ENCODE measurements at places on chromosomes 7 and 10.

GRCh38 chr7:97851683-97852082, 20.5 kb downstream of the ASNS start:
- no peak for DNase-seq

DNA sequence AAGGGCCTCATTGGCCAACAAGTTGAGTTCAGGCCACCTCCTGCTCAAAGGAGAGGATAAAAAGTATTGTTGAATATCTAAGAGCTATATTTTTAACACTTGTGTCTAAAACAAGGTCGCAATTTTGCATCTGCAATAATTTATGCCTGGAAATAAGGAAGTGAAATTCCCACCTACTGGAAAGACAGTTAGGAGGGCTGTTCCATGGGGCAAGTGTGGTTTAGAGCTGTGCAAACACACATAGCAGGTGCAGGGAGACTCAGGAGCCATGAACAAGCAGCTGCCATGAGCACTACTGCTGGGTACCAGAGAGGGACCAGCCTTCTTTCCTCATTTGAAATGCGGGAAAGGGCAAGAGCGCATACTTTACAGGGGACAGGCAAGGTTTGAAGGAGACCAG, 35.5 kb upstream of the IKZF1 start:
- DNase-seq = no peak

GRCh38 chr7:106219170-106219569, 65.6 kb downstream of the NAMPT start:
- DNase-seq = no peak

DNA sequence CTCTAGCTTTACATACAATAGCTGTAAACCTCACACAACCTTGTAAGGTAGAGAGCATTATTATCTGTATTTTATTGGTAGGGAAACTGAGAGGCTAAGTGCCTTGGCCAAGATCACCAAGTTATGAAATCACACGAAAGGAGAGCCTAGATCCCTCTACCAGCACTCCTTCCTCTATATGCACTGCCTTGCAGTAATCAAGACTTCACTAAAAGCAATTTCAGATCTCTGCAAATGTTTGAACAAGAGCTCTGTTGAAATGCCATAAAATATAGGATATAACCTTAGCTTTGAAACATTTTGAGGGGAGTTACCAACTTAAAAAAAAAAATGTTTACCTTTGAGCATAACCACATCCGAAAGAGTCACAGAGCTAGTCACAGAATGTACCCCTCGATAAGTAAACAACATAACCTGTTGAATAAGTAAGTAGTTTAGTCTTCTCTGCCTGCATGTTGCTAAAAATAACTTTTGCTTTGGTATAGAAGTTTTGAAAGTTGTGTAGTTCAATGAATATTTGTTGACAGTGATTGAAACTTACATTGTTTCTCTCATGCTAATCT, 709.4 kb downstream of the AUTS2 start:
- DNase-seq = no peak

GRCh38 chr10:34761453-34761852, 53.6 kb downstream of the PARD3 start:
- DNase-seq = peak; percentile 23

DNA sequence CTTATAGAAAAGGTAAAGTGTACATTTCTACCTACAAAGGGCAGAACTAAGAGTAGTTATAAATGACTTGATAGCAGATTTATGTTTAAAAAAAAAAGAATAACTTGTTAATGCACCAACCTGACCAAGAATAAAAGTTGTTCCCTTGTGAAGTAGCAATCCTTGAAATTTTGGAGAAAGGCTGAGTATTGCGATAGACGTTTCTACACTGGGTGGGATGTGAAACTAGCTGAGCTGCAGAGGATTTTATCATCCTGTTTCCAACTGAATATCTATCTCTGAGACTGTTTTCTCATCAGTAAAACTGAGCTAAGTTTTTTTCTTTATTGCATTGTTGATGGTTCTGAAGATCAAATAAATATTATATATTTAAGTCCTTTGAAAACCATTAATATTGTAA, 14.6 kb downstream of the MDFIC start:
- no peak for DNase-seq

DNA sequence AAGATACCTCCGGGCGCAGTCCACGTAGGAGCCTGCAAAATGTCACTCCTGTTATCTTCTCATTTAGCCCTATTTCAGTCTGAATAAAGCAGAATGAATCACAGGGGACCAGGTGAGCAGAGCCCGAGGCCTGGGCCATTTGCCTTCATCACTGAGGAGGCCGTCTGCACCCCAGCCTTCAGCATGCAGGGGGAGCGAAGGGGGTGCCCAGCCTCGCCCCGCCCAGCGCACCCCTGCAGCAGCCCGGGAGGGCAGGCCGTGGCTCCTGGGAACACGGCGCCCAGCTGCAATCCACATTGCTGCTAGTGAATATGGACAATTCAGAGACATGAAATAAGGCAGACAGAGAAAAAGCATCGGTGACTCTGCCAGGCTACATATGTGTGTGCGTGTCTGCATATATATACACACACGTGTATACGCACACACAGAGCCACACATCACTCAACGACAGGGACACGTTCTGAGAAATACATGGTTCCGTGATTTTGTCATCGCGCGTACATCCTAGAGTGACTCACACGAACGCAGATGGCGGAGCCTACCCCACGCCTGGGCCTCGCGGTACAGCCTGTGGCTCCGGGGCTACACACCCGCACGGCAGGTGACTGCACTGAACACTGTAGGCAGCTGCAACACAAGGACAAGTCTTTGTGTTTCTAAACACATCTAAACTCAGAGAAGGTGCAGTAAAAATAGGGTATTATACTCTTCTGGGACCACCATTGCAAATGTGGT, 15.2 kb upstream of the ELFN1 start:
- no peak for DNase-seq

DNA sequence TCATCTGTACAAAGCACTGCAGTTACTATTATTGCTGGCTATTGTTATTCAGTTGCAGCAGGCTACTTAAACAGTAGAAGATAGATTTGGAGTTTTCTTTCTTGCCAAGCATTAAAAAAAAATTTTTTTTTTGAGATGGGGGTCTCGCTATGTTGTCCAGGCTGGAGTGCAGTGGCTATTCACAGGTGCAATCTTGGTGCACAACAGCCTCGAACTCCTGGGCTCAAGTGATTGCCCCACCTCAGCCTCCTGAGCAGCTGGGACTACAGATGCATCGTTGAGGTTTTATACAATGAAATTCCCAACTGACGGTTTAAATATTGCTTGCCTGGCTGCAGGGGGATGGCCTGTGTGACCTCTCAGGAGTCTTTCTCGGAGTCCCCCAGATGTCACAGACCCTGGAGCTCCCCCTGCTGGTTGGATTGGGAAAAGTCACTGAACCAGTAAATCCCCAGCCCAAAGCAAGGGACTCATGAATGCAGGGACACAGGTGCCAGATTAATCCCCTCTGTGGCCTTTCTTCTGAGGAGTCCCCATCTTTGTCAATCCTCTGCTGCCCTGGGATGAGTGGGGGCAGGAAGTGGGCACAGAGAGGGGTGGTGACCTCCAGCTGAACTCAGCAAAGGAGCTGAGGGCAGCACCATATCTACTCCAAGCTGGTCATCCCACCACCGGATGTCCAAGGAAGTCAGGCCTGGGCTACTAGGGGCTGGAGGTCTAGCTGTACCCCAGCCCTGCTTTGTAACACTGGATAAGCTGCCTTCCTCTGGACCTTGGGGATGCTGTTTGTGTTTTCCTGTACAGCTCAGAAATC, 149.6 kb downstream of the C10orf105 start:
- no peak for DNase-seq

DNA sequence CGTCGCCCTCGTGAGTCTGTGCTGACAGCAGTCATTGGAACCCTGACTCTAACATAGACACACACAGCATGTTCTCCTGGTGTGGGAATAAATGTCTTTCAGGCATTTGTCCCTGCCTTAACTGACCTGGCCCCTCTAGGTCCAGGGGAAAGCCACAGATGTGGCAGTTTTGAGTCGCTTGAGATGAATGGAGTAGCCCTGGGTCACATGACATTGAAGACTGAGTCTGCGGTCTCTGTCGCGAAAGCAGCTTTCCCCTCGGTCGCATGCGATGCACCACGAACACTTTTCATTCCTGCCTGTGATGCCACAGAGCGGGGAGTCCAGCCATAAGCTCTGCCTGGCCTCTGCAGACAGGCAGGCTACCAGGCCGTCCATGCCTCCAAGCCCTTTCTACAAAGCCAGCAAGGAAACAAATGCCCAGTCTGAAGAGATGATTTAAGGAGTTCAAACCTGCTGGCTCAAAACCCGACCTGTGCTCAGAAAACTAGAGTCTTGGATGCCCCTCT, 172.3 kb downstream of the WDR37 start:
- no peak for DNase-seq

GRCh38 chr10:86968994-86969355, 693 bp downstream of the ADIRF start:
- no peak for DNase-seq

GRCh38 chr7:2614631-2615330, 17.0 kb upstream of the TTYH3 start:
- no peak for DNase-seq

DNA sequence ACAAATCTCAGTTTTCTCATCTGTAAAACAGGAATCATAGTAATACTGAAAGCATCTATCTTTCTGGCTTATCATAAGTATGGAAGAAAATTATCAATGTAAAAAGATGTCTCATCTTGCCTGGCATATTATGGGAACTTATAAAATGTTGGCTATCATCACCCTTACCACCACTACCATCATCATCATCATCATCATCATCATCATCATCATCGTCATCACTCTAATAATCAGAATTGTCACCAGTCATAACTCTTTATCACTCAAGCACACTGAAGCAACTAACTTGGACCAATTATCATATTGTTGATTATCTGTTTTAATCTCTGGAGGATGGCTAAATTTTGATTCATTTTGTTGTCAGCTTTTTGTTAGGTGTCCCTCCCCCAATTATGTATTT, 825.4 kb downstream of the SORCS3 start:
- no peak for DNase-seq

- peak; percentile 45 for DNase-seq
Observed at GRCh38 chr7:106767078-106767477, 98.0 kb upstream of the PIK3CG start.

DNA sequence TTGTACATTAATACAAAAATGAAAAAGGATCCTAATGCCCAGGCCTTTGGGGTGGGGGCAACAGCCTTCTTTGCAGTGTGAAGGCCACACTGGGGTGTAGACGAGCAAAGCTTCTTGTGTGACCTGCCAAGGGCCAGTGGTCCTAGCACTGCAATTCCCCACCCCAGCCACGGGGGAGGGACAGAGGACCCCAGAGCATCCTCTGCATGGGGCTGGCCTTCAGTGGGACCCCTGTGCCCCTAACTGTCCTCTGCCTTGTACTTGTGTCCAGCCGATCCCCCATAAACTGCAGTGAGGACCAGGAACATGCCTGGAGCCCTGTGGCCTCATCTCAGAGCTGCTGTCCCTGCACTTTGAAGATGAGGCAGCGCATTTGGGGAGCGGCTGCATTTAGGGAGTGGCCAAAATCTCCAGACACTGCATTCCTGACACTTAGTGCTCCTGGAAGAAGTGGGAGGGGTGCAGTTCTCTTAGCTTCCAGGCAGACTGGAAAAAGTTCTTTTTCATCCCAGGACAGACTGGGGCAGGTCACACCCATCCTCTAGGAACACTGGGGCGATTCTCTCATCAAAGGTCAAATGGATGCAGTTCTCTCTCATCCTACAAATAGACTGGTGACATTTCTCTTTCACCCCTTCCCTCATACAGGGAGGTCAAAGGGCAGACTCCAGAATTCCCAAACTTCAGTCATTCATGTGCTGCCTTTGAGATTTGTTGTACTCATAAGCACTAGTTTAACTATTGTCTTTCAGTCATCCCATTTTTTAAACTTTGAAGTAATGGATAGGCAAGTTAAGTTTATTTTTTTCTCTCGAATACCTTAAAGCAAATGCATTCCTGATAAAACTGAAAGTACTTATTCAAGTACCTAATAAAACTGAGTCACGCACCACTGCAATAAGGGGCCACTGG, 922 bp upstream of the MYO1G start:
- DNase-seq = no peak

GRCh38 chr7:105521027-105521716, 899 bp downstream of the PUS7 start:
- DNase-seq = no peak

DNA sequence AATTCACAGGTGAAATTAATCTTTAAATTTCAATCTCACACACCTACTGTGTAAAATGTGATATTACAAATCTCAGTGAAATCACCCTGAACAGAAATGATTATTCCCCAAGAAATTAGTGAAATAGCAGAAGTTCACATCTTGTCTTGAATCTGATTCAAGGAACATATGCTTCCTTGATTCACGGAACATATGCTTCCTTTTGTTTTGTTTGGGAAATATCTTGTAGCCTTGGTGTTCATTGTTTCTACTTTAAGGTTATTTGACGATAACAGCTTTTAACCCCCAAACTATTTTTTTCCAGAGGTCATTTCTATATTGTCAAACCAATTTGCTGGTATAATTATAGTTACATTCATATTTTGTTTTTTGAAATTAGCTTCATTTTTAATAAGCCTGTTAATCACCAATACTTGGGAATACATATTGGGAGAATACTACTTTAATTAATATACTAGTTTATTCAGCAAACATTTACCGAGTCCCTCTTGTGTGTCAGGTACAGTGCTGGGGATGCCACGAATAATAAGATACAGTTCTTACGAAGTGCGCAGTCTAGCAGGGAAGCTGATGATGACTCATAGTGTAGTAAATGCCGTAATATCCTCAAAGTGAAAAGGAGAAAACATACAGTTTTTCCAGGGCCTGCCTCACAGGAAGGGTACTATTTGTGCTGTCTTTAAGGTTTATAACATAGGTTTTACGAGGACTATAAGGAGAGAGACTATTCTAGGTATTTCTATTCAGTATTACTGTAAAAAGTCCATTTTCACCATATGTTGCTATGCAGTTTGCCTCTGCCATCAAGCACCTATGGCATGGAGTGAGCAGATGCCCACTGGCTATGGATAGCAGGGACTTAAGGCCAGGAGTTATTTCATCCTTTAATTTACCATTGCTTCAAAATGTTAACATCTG, 32.5 kb downstream of the PRKAR2B start:
- no peak for DNase-seq

DNA sequence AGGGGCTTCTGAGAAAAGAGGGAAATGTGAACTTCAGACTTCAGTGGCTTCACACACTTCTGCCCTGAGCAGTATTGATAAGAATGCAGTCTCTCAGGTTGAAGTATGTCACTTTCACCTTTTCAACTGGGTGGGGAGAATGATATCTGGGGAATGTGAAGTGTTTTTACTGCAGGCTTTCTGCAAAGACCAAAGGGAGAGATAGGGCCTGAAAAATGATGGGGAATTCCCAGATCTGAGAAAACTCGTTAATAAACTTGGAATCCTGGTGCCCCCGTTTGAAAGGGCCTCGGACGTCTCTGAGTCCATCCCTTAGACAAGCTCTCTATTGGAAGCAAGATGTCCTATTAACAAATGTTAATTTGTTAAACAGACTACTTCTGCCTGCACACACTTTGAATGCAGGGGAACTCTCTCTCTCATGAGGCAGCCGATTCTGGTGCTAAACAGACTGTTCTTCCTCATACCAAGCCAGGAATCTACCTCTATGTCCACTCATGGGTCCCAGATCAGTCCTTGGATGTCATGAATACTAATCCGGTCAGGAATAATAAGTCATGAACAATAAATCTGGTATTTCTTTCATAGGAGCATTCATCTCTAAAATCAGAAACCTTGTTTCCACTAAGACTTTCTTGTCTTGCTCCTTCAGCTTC, 193.6 kb downstream of the JCAD start:
- no peak for DNase-seq
